ENCODE measurements at places on chromosomes 13 and 19.
A peak's percentile ranks its signal among the peaks of the same experiment; 100 is the strongest.

DNA sequence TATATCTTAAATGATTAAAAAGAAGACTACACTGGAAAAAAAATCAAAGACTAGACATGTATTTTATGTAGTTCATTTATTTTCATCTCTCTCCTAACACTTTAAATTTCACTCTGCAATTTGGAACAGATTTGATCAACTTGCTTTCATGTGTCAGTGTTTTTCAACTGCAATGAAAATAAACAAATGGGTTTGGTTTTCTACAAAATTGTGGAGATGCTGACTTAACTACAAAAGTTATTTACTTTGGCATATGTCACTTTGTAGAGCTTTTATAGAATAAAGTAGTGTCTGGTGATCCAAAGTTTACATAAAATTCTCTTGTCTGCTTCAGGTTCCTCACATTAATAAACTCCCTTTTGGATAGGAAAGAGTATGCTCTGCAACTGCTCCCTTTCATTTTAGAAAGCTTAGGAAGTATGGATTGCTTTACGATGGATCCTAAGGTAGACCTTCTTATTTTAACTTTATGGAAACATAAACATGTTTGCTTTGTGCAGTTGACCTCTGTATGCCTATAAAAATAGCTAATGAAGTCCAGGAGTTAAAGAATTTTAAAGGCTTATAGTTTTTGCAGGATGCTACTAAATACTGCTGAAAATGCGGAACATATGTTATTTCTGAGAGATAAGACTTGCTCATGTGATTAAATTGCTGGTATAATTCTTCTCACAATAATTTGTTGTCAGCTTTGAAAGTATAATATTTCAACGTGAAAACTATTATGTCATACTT is 815.9 kb downstream of the PCDH9 start:
- no peak for DNase-seq

DNA sequence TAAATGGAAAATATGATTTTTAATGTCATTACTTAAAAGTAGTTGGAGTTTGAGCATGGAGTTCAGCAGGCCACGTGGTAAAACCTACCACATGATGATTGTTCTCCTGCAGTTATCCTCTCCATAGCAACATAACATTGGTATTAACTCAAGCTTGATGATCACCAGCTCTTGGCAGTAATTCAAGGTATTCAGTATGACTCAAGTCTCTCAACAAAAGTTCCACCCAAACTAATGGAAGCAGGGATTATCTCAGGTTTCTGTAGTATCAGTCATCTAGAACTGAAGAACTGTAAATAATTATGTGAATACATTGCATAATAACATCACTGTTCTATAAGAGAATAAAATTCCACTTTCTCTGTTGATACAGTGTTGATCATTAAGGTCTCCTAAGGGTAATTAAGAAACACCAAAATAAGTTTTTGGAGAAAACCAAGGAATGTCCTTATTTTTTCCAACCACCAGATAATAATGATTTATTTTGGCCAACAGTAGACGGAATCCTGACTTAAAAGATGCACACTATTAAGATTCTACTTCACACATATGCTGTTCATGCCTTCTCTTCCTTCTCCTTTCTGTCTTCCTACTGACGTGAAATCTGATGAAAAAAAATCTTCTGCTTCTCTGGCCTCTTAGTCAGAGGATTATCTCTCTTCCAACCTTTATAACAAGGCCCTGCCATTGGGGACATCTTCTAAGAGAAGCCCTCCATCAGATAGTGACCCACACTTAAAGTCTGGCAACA is 1092.3 kb downstream of the EFNB2 start:
- peak; percentile 99 for DNase-seq

DNA sequence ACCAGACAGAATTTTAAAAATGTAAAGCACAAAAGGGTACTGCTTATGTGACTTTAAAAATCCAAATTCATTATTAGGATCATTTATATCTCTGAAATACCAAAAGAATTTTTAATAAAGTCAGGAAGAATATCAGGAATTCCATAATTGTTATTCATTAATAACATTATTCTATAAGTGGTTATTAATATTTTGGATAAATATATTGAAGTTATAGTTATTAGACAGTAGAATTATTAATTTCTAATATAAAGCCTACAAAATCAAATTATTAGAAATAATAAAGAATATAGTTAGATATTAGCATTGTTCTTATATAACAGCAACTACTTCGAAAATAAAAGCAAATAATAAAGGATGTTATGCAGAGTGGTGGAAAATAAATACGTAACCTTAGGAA is 105.8 kb downstream of the GPC5 start:
- DNase-seq: no peak

- no peak for DNase-seq
Observed at GRCh38 chr19:47230054-47230920, 712 bp downstream of the BBC3 start.

DNA sequence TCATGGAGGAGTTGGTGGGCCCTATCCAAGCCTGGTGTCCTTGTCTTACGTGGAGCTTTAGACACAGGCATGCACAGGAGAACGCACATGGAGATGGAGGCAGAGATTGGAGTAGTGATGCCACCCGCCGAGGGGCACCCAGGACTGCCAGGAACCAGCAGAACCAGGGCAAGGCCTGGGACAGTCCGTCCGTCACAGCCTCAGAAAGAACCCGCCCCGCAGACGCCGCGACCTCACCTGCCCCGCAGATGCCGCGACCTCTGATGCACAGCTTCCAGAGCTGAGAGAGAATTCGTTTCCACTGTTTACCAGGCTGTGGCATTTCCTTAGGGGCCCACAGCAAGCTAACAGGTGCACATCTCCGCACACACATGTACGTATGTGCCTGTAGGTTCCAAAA is 15.3 kb downstream of the GRTP1 start:
- DNase-seq: no peak

GRCh38 chr13:33014291-33014690 is 1.9 kb upstream of the KL start:
- DNase-seq: no peak

GRCh38 chr13:110398564-110399507 is 91.8 kb downstream of the COL4A2 start:
- DNase-seq: peak; percentile 25

DNA sequence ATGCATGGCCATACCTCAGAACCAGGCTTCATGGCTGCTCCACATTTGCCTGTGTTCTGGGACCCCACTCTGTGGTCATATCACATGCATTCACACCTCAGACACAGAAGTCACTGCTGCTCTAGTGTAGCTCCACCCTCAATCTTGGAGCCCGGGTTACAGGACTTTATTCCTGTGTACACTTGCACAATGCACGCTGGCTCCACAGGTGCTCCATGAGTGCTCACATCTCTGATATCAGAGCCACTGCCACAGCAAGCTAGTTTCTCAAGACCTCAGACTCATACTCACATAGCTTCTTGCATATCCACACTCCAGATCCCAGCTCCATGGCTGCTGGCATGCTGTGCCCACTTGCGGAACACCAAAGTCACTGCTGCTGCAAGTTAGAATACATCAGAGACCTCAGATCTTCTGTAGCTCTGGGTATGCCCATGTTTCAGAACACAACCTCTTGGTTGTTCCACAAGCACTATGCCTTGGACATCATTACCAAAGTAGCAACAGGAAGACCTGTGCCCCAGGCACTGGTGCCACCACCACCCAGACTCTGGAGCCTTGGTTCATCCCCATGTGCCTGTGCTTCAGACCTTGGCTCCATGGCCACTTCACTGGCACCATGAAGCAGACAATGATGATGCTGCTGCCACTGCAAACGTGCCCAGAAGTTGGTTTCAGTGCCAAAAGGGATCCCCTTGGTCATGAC is 269.5 kb upstream of the PCDH20 start:
- DNase-seq: no peak

- DNase-seq: no peak
Observed at GRCh38 chr19:45578861-45579260, 5.7 kb downstream of the OPA3 start.

DNA sequence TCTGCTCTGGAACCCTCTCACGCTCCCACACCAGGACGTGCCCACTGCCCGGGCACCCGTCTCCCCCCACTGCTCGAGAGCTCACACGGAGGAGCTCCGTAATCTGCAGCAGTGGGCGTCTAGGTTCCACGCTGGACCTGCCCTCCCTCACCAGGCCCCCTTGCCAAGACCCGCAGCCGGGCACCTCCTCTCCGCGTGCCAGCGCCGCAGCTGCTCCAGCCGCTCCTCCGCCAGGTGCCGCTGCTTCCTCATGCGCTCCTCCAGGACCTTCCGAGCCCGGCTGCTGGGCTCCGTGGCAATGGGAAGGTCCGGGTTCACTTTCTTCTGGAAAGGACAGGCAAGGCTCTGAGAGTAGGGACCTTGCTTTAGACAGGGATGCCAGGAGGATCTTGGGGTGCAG is 35.0 kb upstream of the MATK start:
- DNase-seq: no peak

GRCh38 chr19:53078668-53079067 is 24.6 kb downstream of the ZNF160 start:
- no peak for DNase-seq

DNA sequence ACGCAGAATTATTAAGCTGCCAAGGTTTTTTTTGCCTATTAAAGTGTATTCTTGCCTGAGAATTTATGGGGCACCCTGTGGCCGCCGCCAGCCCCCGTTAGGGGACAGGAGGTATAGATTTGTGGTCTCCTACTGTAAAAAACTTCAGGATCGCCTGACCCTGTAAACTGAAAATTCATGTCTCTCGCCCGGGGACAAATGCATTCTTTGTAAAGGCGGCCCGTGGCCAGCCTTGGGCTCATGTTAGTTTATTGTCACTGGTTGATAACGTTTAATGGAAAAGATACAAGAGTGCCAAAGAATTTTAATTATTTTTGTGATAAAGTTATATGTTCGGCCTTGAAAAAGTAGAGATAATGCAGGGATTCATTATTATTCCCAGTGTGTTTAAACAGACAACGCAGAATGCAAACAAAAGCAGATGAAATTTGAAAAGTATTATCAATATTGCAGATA is 141.7 kb downstream of the URI1 start:
- DNase-seq: no peak

DNA sequence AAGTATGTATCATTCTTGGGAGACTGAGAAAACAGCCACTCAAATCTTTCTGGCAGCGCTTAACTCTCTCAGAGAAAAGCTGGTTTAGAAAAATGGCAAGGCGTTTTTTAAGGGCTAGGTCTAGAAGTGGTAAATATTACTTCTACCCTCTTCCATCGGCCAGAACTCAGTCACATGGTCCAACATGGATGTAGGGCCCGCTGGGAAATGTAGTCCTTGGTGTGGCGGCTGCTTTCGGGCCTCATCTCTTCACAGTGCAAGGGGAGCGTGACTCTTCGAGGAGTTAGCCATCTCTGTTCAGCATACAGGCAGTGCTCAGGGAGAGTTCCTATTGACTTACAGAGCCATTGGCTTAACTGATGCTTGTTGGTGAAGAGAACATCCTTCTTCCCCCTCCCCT is 6.3 kb downstream of the VSTM2B start:
- DNase-seq: no peak

DNA sequence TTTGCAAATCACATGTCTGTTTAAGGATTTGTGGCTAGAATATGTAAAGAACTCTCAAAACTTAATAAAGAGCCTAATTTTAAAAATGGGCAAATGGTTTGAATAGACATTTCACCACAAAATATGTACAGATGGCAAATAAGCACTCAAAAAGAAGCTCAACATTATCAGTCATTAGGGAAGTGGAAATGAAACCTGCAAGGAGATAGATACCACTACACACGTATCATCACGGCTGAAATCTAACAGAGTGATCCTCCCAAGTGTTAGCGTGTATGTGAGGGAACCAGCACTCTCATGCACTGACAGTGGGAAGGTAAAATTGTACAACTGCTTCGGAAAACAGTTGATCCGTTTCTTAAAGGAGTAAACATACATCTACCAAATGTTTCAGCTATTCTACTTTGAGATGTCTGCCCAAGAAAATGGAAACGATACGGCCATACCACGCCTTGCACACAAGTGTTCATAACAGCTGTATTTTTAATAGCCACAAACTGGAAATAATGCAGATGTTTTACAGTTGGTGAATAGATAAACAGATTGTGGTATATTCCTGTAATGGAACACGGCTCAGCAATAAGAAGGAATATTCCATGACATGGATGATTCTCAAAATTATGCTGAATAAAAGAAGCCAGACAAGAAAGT is 14.5 kb downstream of the ARHGEF7 start:
- DNase-seq: no peak

GRCh38 chr19:6736169-6736916 is 1.0 kb downstream of the GPR108 start:
- DNase-seq: peak; percentile 81

DNA sequence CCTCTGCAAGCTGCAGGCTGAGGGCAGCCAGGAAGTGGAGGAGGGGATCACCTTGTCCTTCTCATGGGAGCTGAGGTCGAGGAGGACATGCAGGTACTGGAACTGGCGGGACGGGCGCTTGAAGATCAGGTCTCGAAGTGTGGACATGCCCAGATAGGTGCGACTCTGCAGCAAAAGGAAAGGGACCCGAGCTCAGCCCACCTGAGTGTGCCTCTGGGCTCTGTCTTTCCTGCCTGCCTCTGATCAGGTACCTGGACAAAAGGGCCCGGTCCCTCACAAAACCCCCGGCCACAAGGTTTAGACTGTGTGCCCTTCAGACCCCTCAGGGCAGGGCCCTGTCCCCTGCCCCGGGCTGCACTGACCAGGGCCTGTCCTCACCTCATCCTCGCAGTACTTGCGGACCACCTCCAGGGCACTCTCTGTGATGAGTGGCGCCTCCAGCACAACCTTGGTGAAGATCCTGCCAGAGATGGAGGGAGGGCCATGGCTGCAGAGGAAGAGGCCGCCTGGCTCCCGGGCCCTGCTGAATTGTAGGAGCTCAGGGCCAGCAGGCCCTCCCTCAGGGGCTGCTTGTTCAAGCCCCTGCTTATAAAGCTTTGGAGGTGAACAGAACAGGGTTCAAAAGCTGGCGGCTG is 12.5 kb upstream of the RSPH6A start:
- DNase-seq: no peak

- no peak for DNase-seq
Observed at GRCh38 chr13:114101358-114102130, 30.9 kb downstream of the RASA3 start.

DNA sequence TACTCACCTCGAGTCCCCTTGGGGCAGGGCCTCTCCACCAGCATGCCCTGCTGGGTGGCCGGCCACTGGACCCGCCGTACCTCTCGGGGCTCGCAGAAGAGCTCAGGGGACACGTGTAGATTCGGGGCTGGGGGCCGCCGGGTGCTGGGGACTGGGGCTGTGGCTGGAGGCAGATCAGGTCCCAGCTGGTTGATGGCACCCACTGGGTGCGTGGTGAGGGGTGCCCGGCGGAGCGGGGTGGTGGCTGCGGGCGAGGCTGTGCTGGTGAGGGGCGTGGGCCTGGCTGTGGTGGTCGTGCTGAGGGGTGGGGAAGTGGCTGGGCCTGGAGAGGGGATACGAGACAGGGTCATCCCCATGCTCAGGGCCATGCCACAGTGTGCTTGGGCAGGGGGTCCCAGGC is 24.9 kb upstream of the ASF1B start:
- no peak for DNase-seq

DNA sequence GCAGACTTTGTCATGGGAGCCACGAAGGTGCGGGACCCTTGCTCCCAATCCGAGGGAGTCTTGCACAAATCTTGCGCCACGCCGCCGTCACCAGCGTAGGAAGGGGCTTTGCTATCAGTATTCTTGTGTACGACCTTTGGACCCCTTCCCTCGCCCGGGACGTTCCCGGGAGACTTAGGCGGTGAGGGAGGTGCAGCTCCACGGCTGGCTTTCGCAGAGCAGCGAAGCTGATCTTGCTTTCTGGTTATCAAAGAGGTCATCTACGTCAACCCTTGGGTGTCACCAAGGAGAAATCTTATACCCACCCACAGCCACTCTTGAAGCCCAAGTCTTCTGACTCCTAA is 583 bp downstream of the TECR start:
- no peak for DNase-seq
